LoVo (cell line): ENCODE measurements at places on chromosomes 7 and 10.

GRCh38 chr10:45374350-45375052 is 485 bp downstream of the ALOX5 start:
- DNase-seq: peak; percentile 61

- DNase-seq: no peak
Measured at GRCh38 chr7:149415391-149416071, 45.3 kb downstream of the ZNF777 start.

GRCh38 chr7:100169147-100169850 is 882 bp upstream of the GAL3ST4 start:
- DNase-seq: no peak

DNA sequence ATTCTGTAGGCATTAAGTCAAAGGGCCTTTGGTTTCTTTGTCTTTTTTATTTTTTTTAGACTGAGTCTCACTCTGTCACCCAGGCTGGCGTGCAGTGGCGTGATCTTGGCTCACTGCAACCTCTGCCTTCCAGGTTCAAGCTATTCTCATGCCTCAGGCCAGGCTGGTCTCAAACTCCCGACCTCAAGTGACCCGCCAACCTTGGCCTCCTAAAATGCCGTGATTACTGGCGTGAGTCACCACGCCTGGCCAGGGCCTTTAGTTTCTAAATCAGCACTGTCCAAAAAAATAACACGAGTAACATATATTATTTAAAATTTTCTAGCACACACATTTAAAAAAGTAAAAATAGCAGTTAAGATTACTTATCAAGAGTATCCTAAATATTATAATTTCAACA is 11.1 kb upstream of the ACSL5 start:
- DNase-seq: no peak

DNA sequence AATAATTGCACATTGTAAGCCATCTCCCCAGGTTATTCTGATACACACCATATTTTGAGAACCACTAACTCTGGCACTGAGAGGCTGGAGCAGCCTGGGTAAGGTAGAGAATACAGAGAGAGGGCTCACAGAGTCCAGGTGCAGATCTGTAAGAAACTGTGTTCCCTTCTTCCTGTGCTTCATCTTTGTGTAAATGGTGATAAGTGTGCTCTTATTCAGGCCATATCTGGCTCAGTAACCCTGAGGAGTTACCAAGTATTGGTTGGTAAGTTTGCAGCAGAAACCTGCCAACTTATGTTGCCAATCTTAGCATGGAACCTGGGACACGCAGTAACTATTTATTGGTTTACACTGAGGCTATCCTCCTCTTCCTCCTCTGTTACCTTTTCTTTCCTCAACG is 16.2 kb upstream of the ICA1 start:
- DNase-seq: no peak

GRCh38 chr10:31204090-31204489 is 114.9 kb upstream of the ZEB1 start:
- DNase-seq: no peak

DNA sequence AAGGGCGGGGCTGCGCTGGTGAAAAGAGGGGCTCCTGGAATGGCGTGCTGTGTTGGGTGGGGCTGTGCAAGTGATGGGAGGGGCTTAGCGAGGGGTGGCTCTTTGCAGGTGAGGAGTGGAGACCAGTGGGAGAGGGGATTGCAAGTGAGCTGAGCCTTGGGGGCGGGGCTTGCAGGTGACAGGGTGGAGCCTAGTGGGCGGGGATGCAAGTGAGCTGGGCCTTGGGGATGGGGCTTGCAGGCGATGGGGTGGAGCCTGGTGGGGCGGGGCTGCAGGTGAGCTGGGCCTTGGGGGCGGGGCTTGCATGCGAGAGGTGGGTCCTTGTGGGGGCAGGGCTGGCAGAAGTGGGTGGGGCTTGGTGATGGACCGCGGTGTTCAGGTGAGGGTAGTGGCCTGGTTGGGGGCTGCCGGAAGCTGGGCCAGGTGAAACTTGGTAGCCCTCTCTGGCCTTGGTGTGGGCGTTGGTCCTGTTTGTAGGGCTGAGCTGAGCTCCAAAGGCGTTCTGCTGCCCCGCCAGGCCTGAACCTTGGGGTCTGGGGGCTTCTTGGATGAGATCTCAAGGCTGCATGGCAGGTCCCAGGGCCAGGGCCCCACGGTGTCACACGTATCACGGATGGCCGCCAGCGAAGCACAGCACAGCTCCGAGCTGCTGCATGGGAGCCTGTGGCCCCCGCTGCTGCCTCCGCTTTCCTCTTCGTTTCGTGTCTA is 743 bp upstream of the PITRM1 start:
- DNase-seq: no peak

DNA sequence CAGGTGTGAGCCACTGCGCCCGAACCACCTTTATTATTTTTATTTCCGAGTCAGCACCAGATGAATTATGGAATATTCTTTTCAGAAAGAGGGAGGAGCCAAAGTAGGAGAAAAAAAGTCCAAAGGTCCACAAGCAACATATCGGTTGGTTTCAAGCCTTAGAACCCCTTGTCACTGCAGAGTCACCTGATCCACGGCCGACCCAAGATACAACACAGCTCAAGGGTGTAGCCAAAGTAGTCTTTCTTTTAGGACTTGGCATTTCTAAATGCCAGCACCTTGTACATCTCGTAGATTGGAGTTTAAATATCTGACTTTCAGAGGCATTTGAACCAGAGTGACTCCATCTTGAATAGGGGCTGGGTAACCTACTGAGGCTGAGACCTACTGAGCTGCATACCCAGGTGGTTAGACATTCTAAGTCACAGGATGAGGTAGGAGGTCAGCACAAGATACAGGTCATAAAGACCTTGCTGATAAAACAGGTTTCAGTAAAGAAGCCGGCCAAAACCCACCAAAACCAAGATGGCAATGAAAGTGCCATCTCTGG is 113.9 kb upstream of the ANLN start:
- no peak for DNase-seq

DNA sequence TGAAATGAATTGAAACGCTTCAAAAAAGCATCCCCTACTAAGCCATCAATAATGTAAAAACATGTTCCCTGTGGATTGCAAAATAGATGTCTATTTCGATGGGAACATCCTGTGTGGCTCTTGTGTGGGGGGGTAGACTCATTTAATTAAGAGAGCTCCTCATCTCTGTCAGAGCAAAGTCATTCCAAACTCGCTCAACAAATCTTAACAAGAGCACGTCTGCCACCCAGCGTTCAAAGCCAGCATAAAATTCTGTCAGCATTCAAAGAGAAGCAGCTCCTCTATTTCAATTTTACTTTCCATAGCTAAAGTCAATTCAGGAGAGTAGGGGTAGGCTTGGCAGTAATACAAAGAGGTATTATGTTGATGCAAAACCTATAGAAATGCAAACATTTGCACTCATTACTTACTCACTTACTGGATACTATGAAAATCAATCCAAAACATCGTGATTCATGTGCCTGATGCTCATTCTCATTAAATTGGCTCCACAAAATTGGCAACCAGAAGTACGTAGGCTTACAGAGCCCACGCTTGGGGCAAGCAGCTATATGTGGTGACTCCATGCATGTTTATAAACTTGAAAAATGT is 114.9 kb downstream of the IPMK start:
- peak; percentile 31 for DNase-seq

DNA sequence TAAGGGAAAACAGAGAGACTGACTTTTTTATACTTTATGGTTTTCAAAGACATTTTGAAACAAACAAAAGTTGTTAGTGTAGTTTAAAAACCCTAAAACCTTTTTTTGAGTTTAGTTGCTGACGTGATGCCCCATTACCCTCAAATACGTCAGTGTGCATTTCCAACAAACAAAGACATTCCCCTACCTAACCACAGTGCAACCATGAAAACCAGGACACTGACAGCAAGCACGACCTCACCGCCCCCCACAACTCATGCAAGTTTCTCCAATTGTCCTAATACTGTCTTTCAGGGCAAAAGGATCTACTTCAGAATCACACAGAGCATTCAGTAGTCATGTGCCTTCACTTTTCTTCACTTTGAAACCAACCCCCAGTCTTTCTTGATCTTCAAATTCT is 75.0 kb downstream of the WNT2 start:
- DNase-seq: no peak

- DNase-seq: peak; percentile 41
Measured at GRCh38 chr7:155021699-155022145, 18.8 kb upstream of the PAXIP1 start.

DNA sequence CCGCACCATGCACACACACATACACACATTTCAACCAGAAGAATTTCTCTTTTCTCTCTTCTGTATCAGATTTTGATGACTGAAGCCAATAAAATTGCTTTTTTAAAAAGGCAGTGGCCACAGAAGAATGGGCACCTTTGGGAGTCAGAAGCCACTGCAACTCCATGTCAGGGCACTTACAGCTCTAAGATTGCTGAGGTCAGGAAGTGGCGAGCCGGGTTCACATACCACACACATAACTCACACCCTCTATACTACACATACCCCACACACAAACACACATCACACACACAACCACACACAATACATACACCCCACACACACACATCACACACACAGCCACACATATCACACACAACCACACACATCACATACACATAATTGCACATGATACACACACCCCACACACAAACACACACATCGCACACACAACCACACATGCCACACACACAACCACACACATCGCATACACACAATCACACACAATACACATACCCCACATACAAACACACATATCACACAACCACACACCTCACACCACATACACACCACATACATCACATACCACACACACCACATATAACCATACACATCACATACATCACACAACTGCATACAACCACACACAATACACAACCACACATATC is 31.2 kb downstream of the GPRIN2 start:
- peak; percentile 31 for DNase-seq

DNA sequence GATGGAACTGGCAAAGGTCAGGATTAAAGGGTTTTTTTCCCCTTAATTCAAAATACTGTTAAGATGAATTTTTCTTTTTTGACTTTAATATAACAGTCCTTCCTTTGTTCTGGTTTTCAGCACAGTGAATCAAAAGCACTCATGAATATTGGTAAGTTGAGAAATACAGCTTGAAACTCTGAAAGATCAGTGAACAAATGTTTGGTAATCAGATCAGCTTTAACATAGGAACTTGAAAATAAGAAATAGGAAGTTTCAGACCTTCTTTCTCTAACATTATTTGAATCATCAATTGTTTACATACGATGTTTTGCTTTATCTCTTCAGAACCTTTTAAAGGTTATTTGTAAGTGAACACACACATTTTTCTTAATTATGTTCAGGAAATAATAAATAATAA is 90.5 kb downstream of the SGMS1 start:
- DNase-seq: no peak

DNA sequence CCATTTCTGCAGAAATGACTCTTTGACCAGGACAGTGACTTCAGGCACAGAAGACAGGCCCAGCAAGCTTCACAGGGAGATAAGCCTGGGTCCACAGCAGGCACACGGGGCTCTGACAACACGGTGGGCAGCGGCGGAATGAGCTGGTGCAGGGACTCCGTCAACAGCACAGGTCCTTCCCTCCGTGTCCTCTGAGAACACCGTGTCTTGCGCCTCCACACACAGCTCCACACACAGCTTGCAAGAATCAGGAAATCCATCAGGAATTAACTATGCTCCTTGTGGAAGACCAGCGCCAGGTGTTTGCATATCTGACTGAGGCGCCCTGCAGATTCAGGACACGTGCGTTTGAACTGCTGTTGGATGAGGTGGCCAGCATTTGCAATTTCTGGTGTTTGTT is 39.6 kb downstream of the TCERG1L start:
- no peak for DNase-seq

GRCh38 chr7:31603046-31603445 is 84.0 kb upstream of the PPP1R17 start:
- DNase-seq: no peak

GRCh38 chr7:101901661-101902491 is 84.5 kb downstream of the CUX1 start:
- no peak for DNase-seq

- no peak for DNase-seq
Measured at GRCh38 chr10:122710576-122710975, 10.9 kb upstream of the C10orf120 start.

- DNase-seq: no peak
Measured at GRCh38 chr7:123972045-123972444, 47.0 kb downstream of the SPAM1 start.

GRCh38 chr7:127794136-127794535 is 142.1 kb downstream of the SND1 start:
- no peak for DNase-seq

- DNase-seq: peak; percentile 89
Measured at GRCh38 chr7:101941481-101942383, 124.3 kb downstream of the CUX1 start.

- peak; percentile 65 for DNase-seq
Measured at GRCh38 chr7:117827862-117828261, 45.4 kb downstream of the CTTNBP2 start.

GRCh38 chr7:42155584-42156290 is 81.3 kb downstream of the GLI3 start:
- DNase-seq: no peak

DNA sequence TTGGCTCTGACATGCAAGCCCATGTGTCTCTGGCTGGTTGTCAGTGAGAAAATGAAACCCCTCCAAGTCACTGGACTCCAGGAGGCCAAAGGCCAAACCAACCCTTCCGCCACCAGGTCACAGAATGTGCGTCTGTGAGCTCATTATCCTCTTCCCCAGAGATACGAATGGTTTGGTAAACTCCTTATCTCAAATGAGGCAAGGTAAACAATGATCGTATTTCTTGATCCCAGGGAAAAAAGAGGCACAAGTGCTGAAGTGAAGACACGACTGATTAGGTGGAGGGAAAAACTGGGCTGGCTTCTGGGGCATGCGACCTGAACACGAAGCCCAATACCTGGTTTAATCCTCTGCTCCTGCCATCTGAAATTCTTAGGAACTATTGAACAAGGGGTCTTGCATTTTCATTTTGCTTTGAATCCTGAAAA is 70.6 kb upstream of the ARID5B start:
- no peak for DNase-seq

DNA sequence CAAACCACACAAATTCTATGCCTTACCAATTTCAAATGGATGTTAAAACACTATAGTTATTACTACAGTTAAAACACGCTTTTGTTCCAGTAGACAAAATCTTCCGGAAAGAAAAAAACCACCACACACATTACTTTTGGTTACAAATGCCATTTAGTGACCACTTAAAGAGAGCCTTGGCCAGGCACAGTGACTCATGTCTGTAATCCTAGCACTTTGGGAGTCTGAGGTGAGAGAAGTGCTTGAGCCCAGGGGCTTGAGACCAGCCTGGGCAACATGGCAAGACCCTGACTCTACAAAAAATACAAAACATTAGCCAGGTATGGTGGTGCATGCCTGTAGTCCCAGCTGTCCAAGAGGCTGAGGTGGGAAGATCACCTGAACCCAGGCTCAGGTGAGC is 7.2 kb downstream of the TNPO3 start:
- no peak for DNase-seq

GRCh38 chr10:132306864-132307751 is 642 bp downstream of the STK32C start:
- DNase-seq: no peak

DNA sequence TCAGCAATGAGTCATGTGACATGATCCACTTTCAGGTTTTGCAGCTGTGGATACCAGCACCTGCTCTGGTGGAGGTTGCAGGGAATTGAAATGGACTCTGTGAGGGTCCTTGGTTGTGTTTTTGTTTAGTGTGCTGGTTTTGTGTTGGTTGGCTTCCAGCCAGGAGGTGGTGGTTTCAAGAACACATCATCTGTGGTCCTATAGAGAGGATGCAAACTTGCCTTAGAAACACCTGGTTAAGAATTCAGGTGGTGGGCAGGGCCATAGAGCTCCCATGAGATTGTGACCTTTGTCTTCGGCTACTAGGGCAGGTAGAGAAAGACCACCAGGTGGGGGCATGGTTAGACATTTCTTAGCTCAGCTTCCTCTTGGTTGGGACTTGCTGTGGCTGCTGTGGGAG is 59.2 kb upstream of the CYP2C9 start:
- no peak for DNase-seq
